Stimulated activated CD8-positive, alpha-beta memory T cell treated with anti-CD3 and anti-CD28 coated beads, Interleukin-15, amount 100 ng/mL, for 4 hours (primary cell): ENCODE measurements at places on chromosomes 5 and 9.

GRCh38 chr9:92763721-92764380, 782 bp downstream of the BICD2 start:
- no peak for DNase-seq

GRCh38 chr5:58259685-58260152, 200.2 kb downstream of the PLK2 start:
- no peak for DNase-seq

GRCh38 chr5:40717281-40717680, 37.6 kb downstream of the PTGER4 start:
- DNase-seq: no peak

DNA sequence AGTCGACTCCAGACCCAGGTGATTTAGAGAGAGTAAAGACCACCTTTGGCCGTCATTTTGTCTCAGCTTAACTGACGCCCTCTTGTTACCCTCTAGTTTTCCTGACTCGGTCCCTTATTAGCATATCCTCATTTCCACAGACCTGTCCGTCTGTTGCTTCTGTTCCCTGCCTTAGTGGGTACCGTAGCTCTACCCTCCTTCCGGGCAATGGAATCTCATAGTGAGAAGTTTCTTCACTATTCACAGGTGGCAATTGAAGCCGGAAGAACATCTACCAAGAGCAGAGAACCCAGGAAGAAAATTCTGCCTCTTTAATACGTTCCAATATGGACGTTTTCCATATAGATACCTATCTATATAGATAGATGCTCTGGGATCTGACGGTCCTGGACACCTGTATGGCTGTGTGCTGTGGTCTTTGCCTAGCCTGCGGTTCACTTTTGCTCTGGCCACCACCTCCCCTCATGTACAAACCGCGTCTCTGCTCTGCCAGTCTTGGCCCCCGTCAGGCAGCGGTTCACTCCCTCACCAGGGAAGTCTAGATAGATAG, 652 bp upstream of the TMEM161B start:
- no peak for DNase-seq

DNA sequence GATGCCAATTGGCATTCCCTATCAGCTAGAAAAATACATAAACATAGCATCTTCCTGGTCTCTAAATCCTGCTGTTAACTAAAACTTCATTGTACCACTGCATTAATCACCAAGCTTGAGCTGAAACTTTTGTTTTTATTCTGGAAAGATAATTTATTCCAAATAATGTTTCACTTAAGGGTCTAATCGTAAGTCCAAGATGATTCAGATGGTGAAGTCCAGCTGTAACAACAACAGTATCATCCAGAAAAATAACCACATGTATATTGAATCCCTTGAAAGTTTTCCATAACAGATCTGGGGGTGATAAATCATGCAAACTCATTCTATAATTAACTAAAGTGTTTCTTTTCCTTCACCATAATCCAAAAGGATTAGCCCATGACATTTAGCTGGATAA, 23.9 kb downstream of the RORB start:
- no peak for DNase-seq

- no peak for DNase-seq
Measured at GRCh38 chr5:178551059-178551458, 39.1 kb downstream of the COL23A1 start.

DNA sequence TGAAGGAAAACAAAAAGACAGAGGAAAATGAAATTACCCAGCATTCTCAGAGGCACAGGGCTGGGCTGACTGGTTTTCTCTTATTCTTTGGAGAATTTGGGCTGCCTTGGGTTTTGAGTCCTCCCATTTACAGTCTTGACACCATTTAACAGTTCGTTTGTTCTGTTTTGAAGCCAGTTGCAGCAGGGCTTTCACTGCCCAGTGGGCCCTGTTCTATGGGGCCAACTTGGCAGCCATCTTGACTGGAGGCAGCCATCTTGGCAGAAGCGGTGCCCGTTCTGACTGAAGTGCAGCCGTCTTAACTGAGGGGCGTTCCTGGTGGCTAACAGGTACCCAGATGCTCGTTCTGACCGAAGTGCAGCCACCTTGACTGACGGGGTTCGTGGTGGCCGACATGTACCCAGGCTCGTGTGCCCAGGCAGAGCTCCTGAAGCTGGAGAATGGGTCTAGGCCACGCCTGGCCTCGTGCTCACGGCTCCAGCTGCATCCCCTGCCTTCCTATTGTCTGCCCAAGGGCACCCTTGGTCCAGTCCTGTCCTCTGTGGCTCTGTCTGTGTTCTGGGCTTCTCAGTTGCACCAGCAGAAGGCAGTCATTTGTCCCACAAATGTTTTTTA, 164.4 kb downstream of the GAPVD1 start:
- no peak for DNase-seq

DNA sequence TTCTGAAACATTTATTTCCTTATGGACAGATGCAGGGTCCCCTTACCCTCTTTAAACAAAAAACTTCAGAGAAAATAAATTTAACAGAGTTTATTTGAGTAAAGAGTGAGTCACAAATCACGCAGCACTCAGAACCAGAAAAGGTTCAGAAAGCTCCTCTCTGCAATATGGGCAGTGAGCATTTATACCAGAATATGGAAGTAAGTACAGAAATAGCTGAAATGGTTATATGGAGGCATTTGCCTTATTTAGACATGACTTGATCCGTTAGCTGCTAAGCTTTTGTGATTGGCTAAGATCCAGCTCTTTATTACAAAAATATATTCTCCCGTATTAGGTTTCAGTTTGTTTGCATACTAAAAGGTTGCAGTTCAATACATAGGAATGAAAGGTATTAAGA, 1554.1 kb downstream of the EFNA5 start:
- no peak for DNase-seq

- DNase-seq: no peak
Measured at GRCh38 chr9:98248737-98249474, 6.5 kb downstream of the TBC1D2 start.

DNA sequence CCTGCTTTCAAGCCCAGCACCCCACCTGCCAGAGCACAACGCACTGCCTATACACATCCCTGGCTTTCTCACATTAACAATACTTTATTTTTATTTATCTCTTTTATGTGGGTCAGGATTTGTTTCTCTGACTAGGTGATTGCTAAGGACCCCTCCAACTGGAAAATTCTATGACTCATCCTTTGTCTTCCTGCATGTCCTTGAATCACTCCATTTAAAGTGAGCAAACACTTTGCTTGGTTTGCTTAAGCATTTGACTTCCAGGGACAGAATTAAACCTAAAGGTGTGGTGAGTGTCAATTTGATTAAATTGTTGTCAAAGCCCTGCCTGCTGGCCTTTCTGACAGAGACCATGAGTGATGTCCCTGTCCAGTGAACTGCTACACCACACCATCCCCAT, 536.5 kb upstream of the BRINP1 start:
- no peak for DNase-seq

DNA sequence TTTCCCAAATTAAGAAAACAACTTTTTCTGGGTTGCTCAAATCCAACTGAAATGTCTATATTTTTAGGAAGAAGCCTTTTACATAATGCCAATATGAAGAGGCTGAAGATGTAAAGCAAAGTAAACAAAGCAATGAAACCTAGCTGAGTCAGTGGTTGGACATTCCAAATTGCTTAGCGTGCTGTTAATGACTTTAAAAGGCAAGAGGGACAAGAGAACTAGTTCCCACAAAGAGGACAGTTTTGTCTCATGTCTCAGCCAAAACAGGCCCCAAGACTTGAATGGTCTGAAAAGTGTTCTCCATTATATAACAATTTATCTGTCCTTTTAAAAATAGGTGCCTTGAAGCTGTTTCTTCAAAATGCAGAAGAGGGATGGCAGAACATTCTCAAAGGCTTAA, 407.0 kb downstream of the ENC1 start:
- no peak for DNase-seq

DNA sequence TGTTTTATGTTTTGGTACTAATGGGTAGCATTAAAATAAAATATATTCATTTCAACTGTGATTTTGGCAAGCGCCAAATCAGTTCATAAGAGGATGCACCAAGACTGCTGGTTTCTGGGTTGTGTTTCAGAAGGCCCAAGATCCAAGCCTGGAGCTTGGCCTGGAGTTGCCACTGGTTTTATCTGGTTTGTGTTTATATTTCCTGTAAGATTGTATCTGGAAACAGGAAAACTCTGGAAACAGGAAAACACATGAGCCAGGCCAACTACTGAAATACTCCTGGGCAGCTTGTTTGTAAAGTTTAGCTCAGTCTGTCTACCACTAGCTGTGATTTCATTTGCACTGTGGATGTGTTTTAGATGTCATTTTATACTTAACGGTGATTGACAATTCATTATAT, 5.5 kb downstream of the FSTL4 start:
- no peak for DNase-seq

DNA sequence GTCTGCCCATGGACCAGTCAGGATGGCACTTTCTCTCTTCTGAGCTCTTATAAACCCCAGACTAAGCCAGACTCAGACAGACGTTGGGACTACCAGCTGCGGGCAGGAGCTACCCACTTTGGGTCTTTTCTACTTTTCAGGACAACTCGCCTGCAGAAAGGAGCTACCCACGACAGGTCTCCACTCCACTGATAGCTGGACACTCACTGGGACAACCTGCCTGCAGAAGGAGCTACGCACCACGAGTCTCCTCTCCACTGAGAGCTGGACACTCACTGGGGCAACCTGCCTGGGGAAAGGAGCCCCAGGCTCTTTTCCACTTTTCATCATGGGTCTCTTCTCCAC, 1440.2 kb upstream of the ACO1 start:
- DNase-seq: no peak

DNA sequence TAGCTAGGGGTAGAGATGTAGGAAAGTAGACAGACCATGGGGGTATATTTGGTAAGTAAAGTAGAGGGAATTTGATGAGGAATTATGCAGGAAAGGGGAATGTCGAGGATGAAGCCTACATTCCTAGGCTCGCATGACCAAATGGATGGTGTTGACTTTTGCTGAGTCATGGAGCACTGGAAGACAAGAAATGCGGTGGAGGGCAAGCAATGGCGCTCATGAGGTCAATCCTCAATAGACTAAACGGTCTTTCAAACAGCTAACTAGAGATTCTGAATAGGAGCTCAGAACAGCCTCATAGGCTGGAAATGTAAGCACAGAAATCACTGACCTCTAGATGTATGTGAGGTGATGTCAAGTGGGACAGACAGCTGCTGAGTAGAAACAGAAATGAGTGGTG, 50.7 kb upstream of the FST start:
- DNase-seq: no peak

DNA sequence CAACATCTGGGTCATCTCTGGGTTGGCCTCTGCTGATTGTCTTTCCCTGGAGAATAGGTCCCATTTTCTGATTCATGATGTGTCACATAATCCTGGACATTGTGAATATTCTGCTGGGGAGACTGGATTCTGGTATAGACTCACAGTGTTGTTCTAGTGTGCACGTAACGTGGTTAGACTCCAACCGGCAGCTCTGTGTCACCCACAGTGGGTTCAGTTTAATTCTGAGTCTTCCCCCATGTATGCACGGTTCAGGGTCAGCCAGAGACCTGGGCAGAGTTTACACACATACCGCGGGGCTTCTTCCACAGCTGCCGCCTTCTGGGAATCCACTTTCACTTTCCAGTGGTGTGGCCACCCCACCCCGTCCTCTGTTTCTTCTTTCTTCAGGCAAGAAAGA, 38.0 kb upstream of the LRRC14B start:
- no peak for DNase-seq

GRCh38 chr9:6929441-6930215, 171.9 kb downstream of the KDM4C start:
- no peak for DNase-seq
